NCI-H187 (cell line): ENCODE measurements at places on chromosomes 6 and 20.

DNA sequence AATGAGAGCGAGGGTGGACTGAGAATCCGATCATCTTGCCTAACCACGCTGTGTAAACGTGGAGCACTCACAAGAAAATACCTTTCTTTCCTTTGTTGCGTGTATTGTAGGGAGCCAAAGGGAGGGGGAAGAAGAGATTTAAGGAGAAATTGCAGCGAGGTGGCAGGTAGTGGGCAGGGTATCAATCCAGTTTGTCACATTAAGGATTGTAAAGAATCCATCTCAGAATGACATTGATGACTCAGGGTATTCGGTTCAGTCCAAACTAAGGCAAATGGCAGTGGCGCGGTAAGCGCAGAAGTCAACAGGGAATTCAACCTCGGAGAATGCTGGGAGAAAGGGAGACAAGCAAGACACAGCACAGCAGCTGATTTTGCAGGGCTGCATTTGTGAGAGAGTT is 146.2 kb downstream of the ID4 start:
- no peak for DNase-seq

GRCh38 chr6:5472571-5472970 is 211.3 kb downstream of the FARS2 start:
- no peak for DNase-seq

DNA sequence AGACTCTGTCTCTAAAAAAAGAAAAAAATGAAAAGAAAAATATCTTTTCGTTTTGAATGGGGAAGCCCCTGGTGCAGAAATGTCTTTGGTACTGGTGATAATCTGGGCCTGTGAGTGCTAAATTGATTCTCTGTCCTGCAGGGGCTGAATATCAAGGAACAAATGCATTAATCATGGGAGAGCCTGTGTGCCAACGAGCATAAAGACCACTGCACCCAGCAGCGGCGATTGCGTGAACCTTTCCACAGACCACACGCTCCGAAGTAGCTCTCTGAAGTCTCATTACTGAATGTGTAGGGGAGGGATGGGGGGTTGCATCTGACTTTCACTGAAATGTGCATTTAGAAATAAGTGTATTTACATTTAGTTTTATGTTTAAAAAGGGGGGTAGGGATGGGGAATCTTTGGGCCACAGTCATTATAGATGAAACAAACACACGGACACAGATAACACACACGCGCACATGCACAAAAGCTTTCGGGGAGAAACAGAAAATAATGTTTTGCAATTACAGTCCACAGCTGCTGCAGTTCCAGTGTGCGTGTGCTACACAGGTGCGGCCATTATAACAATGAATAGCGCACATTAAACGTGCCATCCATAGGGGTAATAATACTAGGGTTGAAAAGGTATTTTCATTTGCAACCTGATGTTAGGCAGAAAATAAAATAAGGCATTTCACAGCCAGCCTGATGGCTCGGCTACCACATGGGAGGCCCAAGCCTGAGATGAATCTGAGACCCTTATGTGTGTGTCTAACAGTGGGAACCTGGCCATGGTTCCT is 154.0 kb downstream of the MBOAT1 start:
- DNase-seq: no peak

GRCh38 chr6:83459663-83460062 is 28.8 kb upstream of the ME1 start:
- no peak for DNase-seq

- DNase-seq: no peak
Measured at GRCh38 chr6:21214738-21215448, 378.7 kb upstream of the SOX4 start.
